ENCODE measurements at places on chromosomes 3 and 15. TPM values are rescaled to one million over a fixed set of nuclear protein-coding genes. Genes with fewer than 3 reads are reported as not detected.

The ADGRG7 gene
- not detected for total RNA-seq

The ZNF662 gene
- total RNA-seq = 0.47 TPM

The DLEC1 gene
- total RNA-seq = 0.12 TPM

The C3orf18 gene
- total RNA-seq = 21.9 TPM

The TUSC7 gene
- not detected for total RNA-seq

The FBXO40 gene
- not detected for total RNA-seq

The LTF gene
- not detected for total RNA-seq

The ERICH6 gene
- total RNA-seq = not detected

The CLDN11 gene
- total RNA-seq = not detected

The SPTBN5 gene
- 1.2 TPM for total RNA-seq

GRCh38 chr3:50318615-50319014 lies 3.9 kb downstream of the HYAL2 start:
- no peak for DNase-seq

DNA sequence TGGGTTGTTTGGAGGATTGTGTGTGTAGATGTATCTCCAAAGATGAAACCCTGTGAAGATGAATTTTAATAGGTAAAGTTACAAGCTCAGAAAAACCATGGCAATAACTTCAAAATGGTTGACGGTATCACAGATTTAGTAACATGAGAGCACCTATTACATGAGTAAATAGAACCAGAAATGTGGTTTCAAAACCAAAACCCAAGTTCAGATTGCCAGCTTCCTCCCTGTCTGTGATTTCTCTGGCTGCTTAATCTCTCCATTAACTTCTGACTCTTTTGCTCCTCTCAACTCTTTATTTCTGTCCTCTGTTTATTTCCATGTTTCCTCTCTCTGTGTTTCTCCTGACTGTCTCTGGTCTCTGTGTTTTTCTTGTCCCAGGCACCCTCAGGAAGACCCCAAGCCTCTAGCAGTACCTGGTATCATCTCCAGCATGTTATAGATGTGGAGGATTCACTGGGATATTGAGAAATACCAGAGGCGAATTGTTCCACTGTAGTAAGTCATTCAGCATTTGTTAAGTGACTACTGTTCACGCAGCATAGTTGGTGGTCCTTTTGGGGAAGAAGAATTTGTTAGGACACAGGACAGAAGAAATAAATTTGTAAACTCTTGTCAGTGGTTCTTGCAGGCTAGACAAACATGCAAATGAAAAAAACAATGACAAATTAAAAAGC lies 138.8 kb downstream of the BBX start:
- DNase-seq = no peak

DNA sequence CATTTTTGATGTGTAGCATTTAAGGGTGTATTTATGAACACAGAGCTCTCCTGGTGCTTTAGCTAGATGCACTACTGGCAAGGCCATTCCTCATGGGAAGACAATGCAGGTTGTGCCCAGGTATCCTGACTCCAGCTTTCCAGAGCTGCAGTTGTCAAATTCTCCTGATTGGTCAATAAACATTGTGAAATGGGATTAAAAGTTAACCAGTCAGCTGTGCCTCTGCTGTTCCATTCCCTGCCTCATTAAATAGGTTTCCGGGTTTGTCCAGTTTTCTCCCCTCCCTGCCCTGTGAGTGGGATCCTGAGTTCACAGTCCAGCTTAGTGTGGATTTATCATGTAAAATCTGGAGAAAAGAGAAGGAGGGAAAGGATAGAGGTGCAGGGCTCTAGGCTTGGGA lies 207.3 kb downstream of the SQOR start:
- no peak for DNase-seq

DNA sequence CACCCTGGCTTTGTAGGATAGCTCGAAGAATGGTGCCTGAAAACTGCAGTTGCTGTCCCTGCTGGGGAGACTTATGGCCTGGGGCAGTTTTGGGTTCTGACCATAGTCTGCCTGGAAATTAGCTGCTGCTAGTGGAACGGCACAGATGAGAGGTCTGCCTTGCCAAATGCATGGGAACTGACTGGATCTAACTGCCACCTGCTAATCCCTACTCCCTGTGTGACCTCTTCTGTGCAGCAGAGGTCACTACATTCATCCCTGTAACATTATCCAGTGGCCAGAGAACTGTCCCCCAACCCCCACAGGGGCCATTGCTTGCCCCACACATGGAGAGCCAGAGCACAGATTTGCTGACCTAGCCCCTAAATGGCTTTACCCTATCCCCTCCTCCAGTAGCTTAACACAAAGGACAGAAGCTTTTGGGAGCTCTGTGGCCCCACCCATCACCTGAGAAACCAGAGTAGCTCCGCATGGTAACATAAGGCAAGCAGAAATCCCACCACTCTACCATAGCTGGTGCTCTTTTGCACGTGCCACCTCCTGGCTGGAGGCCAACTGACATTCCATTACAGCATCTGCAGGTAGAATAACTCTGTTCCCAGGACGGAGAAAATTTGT lies 840.0 kb downstream of the EPHA3 start:
- DNase-seq = no peak

DNA sequence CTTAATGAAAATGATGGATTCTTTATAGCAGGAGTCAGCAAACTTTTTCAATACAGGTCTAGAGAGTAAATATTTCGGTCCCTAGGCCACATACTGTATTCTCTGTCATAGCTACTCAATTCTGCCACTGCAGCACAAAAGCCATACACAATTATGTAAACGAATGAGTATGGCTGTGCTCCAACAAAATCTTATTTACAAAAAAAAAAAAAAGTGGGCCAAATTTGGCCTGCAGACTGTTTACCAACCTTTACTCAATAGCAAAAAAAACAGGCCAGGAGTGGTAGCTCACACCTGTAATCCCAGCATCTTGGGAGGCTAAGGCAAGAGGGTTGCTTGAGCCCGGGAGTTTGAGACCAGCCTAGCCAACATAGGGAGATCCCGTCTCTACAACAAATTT lies 41.1 kb downstream of the TTBK2 start:
- no peak for DNase-seq

DNA sequence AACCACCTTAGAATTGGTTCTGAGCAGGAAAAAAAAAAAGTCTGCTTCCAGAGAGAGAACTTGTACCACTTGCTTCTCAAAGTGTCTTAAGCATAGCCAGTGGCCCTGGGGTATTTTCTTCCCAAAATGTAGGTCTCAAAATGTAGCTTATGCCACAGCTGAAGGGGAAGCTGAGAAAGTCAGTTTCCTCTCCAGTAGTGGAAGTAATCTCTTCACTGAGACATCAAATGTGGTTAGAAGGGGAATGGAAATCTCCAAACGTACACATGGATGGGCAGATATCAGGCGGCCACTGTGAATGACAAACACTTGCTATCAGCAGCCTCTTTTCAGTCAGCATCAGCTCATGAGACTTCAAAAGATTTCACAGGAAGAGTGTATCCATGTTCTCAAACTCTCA lies 841.2 kb downstream of the TUSC7 start:
- no peak for DNase-seq

DNA sequence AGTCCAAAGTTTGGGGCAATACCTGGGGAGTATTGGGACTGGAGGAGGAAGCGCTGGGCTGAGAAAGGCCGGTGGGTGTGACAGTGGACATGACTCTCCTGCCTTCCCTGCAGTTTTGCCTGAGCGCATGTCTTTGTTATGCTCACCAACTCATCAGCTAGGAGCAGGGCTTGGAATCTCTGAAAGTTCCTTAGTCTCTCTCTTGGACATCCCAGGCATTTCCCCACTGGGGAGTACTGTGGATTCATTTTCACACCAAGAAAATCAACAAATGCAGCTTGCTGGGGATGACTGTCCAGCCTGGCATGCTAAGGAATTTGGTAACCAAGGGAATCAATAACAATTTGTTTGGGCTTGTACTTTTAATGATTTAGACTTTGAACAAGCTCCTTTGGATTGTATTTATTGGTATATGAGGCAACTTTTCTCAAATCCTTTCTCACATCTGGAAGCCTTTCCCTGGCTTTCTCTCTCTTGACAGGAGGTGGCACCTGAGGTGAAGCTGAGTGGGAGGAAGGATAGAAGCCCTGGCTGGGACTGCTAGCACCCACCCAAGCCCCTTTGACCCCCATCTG lies 48.5 kb upstream of the CHST2 start:
- DNase-seq = no peak

GRCh38 chr3:27426926-27427325 lies 57.3 kb downstream of the SLC4A7 start:
- DNase-seq = no peak

DNA sequence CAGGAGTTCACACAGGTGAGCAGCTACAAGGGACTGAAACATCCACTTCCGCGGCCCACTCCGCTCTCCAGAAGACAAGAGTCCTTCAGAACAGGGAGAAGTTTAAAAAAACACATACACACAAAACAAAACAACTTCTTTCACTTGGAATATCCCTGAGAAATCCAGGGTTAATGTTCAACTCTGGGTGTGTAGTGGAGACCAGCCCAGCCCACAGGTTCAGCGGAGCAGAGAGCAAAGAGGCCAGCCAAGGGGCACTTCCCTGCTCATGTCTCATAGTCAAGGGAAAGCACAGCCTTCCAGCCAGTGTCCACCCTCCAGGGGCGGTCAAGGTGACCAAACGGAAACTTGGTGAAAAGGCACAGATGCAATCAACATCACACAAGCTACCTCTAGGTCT lies 41.6 kb downstream of the WNT5A start:
- DNase-seq = no peak

DNA sequence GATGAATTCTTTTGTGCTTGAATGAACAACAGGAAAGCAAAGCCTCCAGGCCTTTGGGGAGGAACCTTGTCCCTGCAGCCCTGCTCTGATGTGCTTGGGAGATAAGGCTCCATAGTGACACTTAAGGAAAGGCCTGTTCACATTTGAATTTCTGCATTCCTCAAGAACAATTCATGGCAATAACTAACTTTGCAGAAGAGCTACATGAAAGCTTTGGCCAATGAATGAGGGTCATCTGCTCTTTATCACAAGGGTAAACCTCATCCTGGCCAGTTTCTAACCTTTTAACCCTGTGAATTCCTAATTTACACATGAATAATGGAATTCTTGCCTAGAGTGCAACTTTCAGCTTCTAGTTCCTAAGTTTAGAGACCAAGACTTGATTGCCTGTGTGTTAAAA lies 5.6 kb downstream of the PRTG start:
- DNase-seq = no peak

- no peak for DNase-seq
These were observed 34.1 kb downstream of the SHC4 start for GRCh38 chr15:48929661-48930060.

- DNase-seq = no peak
These were observed 192.4 kb upstream of the IGF1R start for GRCh38 chr15:98455904-98456303.

GRCh38 chr3:121698901-121699300 lies 38.2 kb upstream of the HCLS1 start:
- no peak for DNase-seq

DNA sequence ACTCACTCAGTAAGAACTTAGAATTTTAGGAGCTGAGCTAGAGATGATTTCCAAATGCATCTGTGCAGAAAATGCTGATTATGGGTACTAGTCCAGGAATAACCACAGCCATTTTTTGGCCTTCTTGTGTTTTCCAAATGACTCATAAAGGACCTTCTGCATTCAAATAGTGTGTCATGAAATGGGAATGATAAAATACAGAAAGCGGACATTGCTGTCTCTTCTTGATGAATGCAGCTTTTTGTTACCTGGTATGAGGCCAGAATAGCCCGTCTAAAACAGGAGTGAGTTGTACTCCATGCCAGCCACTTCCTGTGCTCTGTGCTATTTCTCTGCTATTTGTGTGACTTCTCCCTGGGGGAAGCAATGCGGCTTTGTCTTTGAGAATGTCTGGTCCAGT lies 20.5 kb upstream of the FRMD5 start:
- DNase-seq = no peak

DNA sequence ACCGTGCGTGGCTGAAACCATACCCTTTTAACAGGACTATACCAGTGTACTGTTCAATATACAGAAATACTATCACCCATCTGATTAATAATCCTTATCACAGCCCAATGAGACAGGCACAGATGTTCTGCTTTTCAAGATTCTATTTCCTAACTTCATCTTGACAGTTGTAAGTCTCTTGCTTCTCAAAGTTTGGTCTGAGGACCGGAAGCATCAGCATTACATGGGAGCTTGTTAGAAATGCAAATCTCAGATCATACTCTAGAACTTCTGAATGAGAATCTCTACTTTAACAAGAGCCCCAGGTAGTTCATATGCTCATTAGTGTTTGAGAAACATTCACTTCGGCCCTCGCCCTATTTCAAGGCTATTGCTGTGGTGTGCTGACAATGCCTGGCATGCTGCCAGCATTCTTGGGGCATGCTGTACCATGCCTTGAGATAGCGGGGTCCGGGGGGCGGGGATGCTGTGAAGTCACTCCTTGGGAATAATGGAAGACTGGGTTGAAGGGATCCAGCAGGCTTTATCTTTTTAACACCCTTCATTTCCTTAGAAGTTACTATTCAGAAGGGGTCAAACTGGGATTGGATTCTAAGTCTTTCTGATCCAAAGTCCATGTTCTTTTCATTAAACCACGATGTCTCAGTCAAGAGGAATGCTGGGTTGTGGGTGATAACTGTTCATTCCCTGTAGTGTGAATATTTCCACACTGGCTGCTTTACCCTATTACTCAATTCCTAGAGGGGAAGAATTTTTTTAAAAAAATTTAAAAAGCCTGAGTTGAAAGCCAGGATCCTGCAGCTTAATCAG lies 194.7 kb downstream of the LPP start:
- no peak for DNase-seq

- no peak for DNase-seq
These were observed 1.0 kb upstream of the ZNF620 start for GRCh38 chr3:40504636-40505430.

DNA sequence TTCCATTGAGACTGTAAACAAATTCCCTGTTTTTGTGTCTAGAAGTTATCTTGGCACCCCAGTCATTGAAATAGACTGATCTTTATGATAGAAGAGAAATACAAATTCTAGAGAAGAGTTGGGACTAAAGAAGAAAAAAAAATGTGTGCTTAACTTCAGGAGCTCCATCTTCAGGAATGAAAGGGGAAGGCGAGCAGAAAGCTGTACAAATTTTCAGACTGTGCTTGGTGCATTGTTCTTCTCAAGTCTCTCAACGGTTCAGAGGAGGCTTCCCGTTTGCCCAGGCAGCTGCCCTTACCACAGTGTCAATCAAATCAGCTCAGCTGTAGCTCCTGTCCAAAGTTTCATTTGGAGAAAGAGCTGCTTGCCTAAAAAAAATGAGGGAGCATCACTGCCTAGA lies 41.7 kb downstream of the OXSM start:
- DNase-seq = no peak

DNA sequence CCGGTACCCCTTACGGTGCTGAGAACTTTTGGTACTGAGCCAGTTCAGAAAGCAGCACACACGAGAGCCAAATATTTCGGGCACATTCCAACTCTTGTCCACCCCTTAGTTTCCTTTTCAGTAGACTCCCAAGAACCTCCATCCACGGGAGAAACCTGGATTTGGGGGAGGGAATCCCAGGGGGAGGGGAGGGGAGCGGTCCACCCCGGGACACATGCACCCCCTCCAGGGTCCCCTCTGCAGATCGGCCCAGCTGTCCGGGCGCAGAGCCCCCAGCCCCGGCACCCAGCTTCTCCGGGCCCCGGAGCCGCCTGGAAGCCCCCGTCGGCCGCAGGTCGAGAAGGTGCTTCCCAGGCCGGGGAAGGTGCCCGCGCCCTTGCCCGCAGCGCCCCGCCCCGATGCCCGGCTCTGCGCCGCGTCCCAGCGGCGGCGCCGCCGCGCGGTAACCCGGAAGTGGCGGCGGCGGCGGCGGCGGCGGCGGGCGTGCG lies 455 bp upstream of the ABHD17C start:
- DNase-seq = no peak
